ENCODE measurements at places on chromosomes 4 and X. TPM values are rescaled to one million over a fixed set of nuclear protein-coding genes. Genes with fewer than 3 reads are reported as not detected.

- H3K27ac ChIP-seq, result no peak overlapping the region
- peaks cover 20% of the 10 kb centered on the region for H3K36me3 ChIP-seq
- no peaks in the 10 kb centered on the region for H3K27me3 ChIP-seq
- DNase-seq, result no peak
These were observed 54.4 kb upstream of the NAP1L5 start for GRCh38 chr4:88752076-88752463.

DNA sequence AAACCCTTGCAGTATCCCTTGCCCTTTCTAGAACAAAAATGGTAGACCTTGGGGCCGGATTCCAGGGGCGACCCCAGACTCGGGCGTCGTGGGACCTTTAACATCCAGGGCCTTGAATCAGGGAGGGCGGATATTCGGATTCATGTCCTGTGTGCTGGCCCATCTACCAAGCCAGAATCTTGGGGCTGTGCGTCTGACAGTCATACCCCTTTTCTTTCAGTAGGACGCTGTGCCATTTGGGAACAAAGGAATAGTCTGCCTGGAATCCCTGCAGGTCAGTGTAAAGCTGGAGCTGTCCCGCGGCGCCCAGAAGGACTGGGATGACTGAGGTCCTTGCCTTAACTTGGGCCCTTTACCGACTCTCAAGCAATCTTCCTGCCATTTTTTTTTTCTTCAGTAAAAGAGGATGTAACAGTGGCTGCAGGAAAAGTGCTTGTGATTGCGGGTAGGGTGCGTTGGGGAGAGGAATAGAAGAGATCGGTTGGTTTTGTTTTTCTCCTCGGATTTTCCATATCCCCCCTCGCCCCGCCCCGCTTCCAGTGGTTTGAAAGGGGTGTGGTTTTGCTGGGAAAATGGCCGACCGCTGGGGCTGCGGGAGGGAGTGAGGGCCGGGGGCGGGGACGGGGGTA is 518 bp downstream of the ARMCX1 start:
- DNase-seq, result peak; percentile 82
- peaks cover 10% of the 10 kb centered on the region for H3K36me3 ChIP-seq
- H3K4me1 ChIP-seq, result no peaks in the 10 kb centered on the region
- H3K4me3 ChIP-seq, result peak overlapping the region; percentile 77
- H3K27ac ChIP-seq, result peak overlapping the region; percentile 94

DNA sequence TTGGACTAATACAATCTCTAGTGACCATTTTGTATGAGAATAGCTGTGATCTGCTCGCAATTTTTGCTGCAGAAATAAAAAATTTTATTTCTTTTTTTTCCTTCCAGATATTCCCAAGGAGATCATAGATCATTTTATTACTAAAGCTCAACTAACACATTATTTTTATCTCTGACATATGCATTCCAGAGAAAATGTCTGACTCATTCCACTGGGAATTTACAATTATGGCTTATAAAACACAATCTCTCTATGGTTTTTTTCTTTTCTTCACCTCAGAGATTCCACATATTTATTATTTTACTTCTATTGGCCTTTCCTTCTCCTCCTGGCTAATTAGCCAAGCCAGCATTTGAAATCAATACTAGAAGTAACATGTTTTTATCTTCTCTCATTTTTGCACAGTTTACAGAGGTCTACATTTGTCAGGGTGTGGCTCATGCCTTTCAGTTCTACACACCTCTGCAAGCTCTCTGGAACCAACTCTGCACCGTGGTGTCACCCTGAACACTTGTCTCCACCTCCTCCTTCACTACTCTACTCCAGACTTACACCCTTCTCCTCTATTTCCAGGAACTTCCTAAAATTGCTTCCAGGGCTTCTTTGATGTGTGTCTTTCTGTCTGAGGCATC is 59.8 kb upstream of the GPM6A start:
- no peak overlapping the region for H3K27ac ChIP-seq
- no peak overlapping the region for H3K4me3 ChIP-seq
- no peaks in the 10 kb centered on the region for H3K27me3 ChIP-seq
- no peaks in the 10 kb centered on the region for H3K4me1 ChIP-seq
- H3K36me3 ChIP-seq, result no peaks in the 10 kb centered on the region
- no peak for DNase-seq

GRCh38 chr4:148429206-148429605 is 13.0 kb downstream of the NR3C2 start:
- DNase-seq, result no peak
- no peaks in the 10 kb centered on the region for H3K4me1 ChIP-seq
- no peaks in the 10 kb centered on the region for H3K27me3 ChIP-seq
- H3K27ac ChIP-seq, result no peak overlapping the region
- H3K36me3 ChIP-seq, result no peaks in the 10 kb centered on the region

DNA sequence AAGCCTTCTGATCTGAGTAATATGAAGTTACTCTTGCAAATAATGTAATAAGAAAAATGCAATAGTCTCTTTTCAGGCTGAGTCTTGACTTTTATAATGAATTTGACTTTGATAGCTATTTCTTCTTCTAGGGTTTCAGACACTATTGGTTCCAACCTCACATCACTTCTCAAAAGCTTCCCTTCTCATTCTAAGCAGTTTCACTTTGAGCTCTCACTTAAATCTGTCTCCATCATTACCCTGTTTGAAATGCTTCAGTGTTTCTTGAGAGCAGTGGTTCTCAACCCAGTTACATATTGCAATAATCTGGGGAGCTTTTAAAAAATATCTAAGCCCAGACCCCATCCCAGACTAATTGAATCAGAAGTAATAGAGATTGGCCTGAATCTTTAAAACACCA is 40.5 kb upstream of the BMP2K start:
- H3K27me3 ChIP-seq, result no peaks in the 10 kb centered on the region
- H3K36me3 ChIP-seq, result no peaks in the 10 kb centered on the region
- no peak for DNase-seq
- H3K4me3 ChIP-seq, result no peak overlapping the region

DNA sequence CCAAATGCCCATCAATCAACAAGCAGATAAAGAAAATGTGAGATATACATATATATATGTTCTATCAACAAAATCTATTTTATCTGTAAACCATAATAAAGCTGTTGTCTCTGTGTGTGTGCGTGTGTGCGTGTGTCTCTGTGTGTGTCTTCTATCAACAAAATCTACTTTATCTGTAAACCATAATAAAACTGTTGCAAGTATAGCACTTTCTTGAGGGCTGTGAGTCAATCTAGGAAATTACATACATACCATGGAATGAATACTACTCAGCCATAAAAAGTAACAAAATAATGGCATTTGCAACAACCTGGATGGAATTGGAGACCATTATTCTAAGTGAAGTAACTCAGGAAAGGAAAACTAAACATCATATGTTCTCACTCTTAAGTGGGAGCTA is 12.5 kb upstream of the PLK4 start:
- no peak for DNase-seq
- H3K4me3 ChIP-seq, result no peak overlapping the region
- H3K4me1 ChIP-seq, result peaks cover 12% of the 10 kb centered on the region
- no peaks in the 10 kb centered on the region for H3K27me3 ChIP-seq

DNA sequence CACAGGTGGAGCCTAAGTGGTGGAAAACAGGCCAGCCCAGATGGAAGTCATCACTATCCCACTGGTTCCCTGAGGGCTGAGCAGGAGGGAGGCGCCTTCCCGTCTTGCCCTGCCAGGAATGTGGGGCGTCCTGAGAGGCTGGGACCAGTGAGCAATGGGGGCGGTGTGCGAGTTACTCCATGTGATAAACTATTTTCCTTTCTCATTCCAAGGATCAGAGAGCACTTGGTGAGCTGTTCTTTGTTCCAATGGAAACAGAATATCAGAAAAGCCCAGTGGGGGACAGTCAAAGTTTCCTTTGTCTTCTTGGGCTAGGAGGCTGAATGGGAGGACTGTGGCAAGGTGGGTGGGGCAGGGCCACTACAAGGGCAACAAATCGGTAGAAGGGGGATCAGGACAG is 86.2 kb downstream of the NHSL2 start:
- H3K4me1 ChIP-seq, result peaks cover 4% of the 10 kb centered on the region
- H3K36me3 ChIP-seq, result no peaks in the 10 kb centered on the region
- H3K27me3 ChIP-seq, result peaks cover 26% of the 10 kb centered on the region
- no peak for DNase-seq

- no peaks in the 10 kb centered on the region for H3K4me1 ChIP-seq
- H3K27me3 ChIP-seq, result no peaks in the 10 kb centered on the region
- no peak overlapping the region for H3K27ac ChIP-seq
- no peak for DNase-seq
These were observed 147.3 kb downstream of the KLHL13 start for GRCh38 chrX:117969328-117969727.

GRCh38 chr4:139798456-139798855 is 132.8 kb downstream of the MGST2 start:
- H3K4me1 ChIP-seq, result no peaks in the 10 kb centered on the region
- no peak for DNase-seq
- no peaks in the 10 kb centered on the region for H3K36me3 ChIP-seq

- H3K27ac ChIP-seq, result no peak overlapping the region
- no peaks in the 10 kb centered on the region for H3K36me3 ChIP-seq
- no peak overlapping the region for H3K4me3 ChIP-seq
- DNase-seq, result no peak
- peaks cover 18% of the 10 kb centered on the region for H3K27me3 ChIP-seq
- peaks cover 5% of the 10 kb centered on the region for H3K4me1 ChIP-seq
These were observed 65.3 kb downstream of the EFNB1 start for GRCh38 chrX:68894142-68894512.

- H3K4me1 ChIP-seq, result no peaks in the 10 kb centered on the region
- no peak for DNase-seq
- no peaks in the 10 kb centered on the region for H3K36me3 ChIP-seq
- H3K4me3 ChIP-seq, result no peak overlapping the region
- H3K27ac ChIP-seq, result no peak overlapping the region
- peaks cover 2% of the 10 kb centered on the region for H3K27me3 ChIP-seq
These were observed 24.6 kb upstream of the TBL1X start for GRCh38 chrX:9440116-9440844.

DNA sequence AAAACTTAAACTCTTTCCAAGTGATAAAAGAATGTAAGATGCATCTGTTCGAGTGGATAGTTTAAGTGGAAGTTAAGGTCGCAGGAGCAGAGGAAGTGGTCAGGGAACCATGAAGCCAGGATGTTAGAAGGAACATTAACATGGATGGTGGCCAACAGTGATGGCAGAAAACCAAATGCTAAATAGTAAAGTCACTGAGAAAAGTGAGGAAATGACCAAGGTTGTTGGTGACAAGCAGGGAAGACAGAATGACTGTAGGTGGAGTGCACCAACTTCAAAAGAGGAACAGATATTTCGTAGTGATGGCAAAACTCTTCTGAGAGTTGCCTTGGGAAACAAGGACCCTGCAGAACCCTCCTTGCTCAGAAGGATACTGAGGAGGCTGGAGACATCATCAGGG is 226.2 kb downstream of the PALLD start:
- no peak overlapping the region for H3K4me3 ChIP-seq
- peak overlapping the region; percentile 69 for H3K27ac ChIP-seq
- DNase-seq, result peak; percentile 47

DNA sequence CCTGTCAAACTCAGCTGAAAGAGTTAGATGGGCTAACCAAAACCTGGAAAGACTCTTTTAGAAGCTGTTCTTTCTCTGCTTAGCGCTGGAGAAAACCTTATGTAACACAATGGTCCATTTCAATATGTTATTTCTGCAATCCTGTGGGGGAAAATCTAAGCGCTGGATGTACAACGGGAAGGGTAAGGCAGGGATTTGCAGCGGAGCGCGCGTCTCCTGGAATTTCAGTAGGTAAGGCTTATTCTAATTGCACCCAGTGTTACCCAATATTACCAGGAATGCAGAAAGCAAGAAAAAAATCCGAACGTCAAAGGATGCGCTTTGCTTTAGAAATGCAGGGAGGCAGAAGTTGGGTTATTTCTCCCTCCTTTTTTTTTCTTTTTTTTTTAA is 2.0 kb downstream of the HS3ST1 start:
- H3K36me3 ChIP-seq, result no peaks in the 10 kb centered on the region
- H3K27me3 ChIP-seq, result peaks cover 32% of the 10 kb centered on the region
- no peaks in the 10 kb centered on the region for H3K4me1 ChIP-seq
- H3K4me3 ChIP-seq, result no peak overlapping the region
- H3K27ac ChIP-seq, result no peak overlapping the region
- peak; percentile 73 for DNase-seq

- H3K4me3 ChIP-seq, result no peak overlapping the region
- H3K4me1 ChIP-seq, result peaks cover 51% of the 10 kb centered on the region
- no peak for DNase-seq
- peaks cover 3% of the 10 kb centered on the region for H3K36me3 ChIP-seq
- H3K27me3 ChIP-seq, result no peaks in the 10 kb centered on the region
These were observed 5.2 kb downstream of the PKD2 start for GRCh38 chr4:88012647-88013046.

GRCh38 chr4:110959041-110959643 is 336.3 kb upstream of the PITX2 start:
- H3K4me1 ChIP-seq, result no peaks in the 10 kb centered on the region
- no peaks in the 10 kb centered on the region for H3K36me3 ChIP-seq
- H3K27ac ChIP-seq, result no peak overlapping the region

DNA sequence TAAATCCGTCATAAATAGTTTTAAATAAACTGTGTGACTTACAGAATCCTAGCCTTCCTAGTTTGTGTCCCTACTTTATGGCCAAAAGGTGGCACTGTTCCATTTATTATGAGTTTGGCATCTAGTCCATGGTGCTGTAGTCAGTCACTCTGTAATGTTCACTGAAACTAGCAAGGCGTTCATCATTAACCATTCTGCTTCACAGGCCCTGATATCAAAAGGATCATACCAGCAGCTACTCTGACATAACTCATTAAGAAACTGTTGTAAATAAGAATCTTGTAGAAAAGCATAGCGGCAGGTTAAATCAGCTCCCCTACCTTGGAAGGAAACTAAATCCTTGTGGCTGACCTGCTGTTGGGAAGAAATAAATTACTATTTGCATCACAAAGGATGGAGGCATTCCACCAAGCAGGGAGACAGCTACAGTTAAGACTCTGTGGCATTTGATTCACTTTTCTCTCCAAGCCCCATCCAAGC is 919.6 kb upstream of the DIAPH2 start:
- no peaks in the 10 kb centered on the region for H3K36me3 ChIP-seq
- no peaks in the 10 kb centered on the region for H3K4me1 ChIP-seq
- no peak for DNase-seq
- no peaks in the 10 kb centered on the region for H3K27me3 ChIP-seq
- no peak overlapping the region for H3K27ac ChIP-seq

DNA sequence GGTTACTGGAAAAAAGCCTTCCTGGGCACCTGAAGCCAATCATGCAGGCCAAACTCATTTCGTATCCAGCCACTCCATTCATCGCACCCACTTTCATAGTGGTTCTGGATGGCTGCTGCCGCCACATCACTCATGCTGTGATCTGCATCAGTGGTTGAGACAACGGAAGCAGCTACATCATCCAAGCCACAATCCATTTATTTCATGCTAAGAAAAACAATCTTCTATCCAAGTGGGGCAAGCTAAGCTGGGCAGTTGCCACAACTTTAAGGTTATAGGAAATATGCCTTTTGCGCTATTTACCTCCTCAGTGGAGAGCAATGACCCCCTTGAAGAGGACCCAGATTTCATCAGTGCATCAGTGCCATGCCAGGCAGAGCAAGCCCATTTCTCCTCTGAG is 124.6 kb downstream of the GRIA3 start:
- H3K4me3 ChIP-seq, result no peak overlapping the region
- no peaks in the 10 kb centered on the region for H3K4me1 ChIP-seq
- DNase-seq, result no peak

- H3K27me3 ChIP-seq, result no peaks in the 10 kb centered on the region
- H3K36me3 ChIP-seq, result peaks cover 8% of the 10 kb centered on the region
- no peak overlapping the region for H3K27ac ChIP-seq
- H3K4me1 ChIP-seq, result peaks cover 22% of the 10 kb centered on the region
These were observed 56.3 kb upstream of the NAP1L5 start for GRCh38 chr4:88753658-88754571.

VSIG4 gene
- 0.72 TPM for total RNA-seq

MAGEC2 gene
- not detected for total RNA-seq

MPC1L gene
- total RNA-seq, result not detected

TRIM2 gene
- 54.5 TPM for total RNA-seq

MAGEB18 gene
- total RNA-seq, result not detected

CCSER1 gene
- total RNA-seq, result not detected

TRAM1L1 gene
- total RNA-seq, result 4.3 TPM

Measured in osteoblast (primary cell).